H9 (cell line): ENCODE measurements at places on chromosomes 3 and 15. TPM values are rescaled to one million over a fixed set of nuclear protein-coding genes. Genes with fewer than 3 reads are reported as not detected.

Gene GABRR3
- not detected in 2 replicates for total RNA-seq

Gene FAM3D
- not detected in 2 replicates for total RNA-seq

Gene OXSR1
- total RNA-seq: 53.8 and 54.1 TPM in 2 replicates

Gene SMAD6
- total RNA-seq: 6.0 and 6.8 TPM in 2 replicates

Gene TMCO5A
- not detected in 2 replicates for total RNA-seq

Gene CSPG5
- 5.4 and 5.7 TPM in 2 replicates for total RNA-seq

Gene MOBP
- total RNA-seq: 0.13 TPM in 1 of 2 replicates, not detected in the other

Gene C2CD4A
- not detected in 2 replicates for total RNA-seq

Gene SLC51B
- not detected in 2 replicates for total RNA-seq

Gene EFCAB12
- 0.11 and 0.28 TPM in 2 replicates for total RNA-seq

Gene SUCNR1
- total RNA-seq: not detected in 2 replicates

Gene UQCC5
- total RNA-seq: 39.1 and 45.8 TPM in 2 replicates

Gene PLCH1
- total RNA-seq: 17.8 and 19.0 TPM in 2 replicates

Gene LTK
- 0.31 TPM in 2 replicates for total RNA-seq

Gene SI
- total RNA-seq: not detected in 2 replicates

Gene THRB
- total RNA-seq: 6.8 and 8.6 TPM in 2 replicates

Gene ROPN1
- total RNA-seq: not detected in 2 replicates

Gene IL17RB
- total RNA-seq: 8.3 and 9.8 TPM in 2 replicates

Gene LRRC49
- total RNA-seq: 8.3 and 9.3 TPM in 2 replicates

Gene SMCO1
- not detected in 2 replicates for total RNA-seq

Gene EPHB3
- total RNA-seq: 0.59 and 1.0 TPM in 2 replicates

Gene PLIN1
- 0.09 TPM in 1 of 2 replicates, not detected in the other for total RNA-seq

Gene NANOGP8
- 88.4 and 91.5 TPM in 2 replicates for total RNA-seq

Gene PLCB2
- 5.7 and 7.4 TPM in 2 replicates for total RNA-seq

Gene EPHB1
- 2.8 and 3.0 TPM in 2 replicates for total RNA-seq

Gene GRM2
- total RNA-seq: 1.5 and 1.9 TPM in 2 replicates

Gene UROC1
- total RNA-seq: not detected in 2 replicates

Gene CHRNA5
- 16.5 and 21.6 TPM in 2 replicates for total RNA-seq

Gene SHF
- 21.7 and 22.3 TPM in 2 replicates for total RNA-seq

Gene PTX3
- 0.11 and 0.22 TPM in 2 replicates for total RNA-seq

Gene CEMIP
- total RNA-seq: 0.09 and 0.26 TPM in 2 replicates

Gene ATR
- total RNA-seq: 15.6 and 15.8 TPM in 2 replicates

Gene RGMA
- total RNA-seq: 39.8 and 41.4 TPM in 2 replicates

Gene GOLGA8Q
- total RNA-seq: not detected in 2 replicates

Gene ALDH1L1
- total RNA-seq: 0.68 and 0.90 TPM in 2 replicates

Gene FES
- 6.5 and 6.7 TPM in 2 replicates for total RNA-seq
